ENCODE measurements at places on chromosomes 3 and 15. TPM values are rescaled to one million over a fixed set of nuclear protein-coding genes. Genes with fewer than 3 reads are reported as not detected.

MYRIP gene
- 2.2 TPM for total RNA-seq

CLDN16 gene
- not detected for total RNA-seq

WNT7A gene
- not detected for total RNA-seq

SHC4 gene
- 2.1 TPM for total RNA-seq

GRCh38 chr3:137163958-137164357, 206.2 kb downstream of the IL20RB start:
- DNase-seq, result no peak

GRCh38 chr3:11155341-11156025, 1.2 kb downstream of the HRH1 start:
- DNase-seq, result peak; percentile 92

DNA sequence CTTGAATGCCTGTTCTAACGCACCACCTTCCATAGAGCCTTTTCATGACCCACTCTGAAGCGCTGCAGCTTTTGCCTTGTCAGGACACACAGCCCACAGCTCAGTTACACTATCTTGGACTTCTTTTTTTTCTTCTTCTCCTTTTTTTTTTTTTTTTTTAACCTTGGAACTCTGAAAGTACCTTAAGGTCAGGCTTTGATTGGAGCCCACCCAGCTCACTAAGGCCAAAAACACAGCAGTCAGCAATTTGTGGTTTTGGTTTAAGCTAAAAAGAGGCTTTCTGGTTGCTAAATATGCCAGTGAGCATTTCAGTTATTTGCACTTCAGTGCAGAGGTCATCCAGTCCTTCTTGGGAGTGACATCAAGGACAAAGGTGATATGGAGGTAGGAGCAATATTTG, 1.7 kb downstream of the SLC25A20 start:
- DNase-seq, result no peak

DNA sequence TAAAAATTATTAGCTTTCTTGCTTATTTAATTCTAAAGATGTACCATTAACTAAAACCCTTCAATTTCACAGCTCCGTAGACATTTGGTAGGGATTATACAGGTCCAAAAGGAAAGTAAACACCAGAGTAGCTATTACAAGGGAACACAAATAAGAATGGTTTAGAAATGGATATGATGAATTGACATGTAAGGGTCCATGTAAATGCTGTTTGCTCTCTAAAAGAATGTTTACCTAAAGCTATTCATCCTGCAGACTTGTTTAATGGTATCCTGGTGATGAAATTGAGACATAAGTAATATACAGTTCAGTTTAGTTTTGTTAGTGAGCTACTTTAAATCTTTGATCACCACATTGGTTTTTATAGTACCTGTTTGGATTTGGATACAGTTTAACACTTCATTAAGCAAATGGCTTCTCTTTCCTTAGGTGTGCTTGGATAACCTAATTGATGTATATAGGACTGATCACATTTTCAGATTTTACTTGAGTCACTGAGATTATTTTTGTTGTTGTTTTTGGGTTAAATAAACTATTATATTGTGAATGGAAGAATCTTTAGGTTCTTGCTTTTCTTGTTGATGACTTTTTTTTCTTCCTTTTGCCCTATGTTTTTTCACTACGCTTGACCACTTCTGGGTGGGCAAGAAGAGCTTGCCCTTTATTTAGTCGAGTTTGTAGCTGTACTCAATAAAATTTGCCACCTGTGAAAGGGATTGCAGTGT, 115.4 kb downstream of the TCF12 start:
- no peak for DNase-seq

- DNase-seq, result no peak
Measured at GRCh38 chr3:152400887-152401286, 132.2 kb downstream of the MBNL1 start.

Data from sigmoid colon (tissue), 7 donors.